Midbrain (tissue), 1 donor: ENCODE measurements at places on chromosomes 7 and 10.

- DNase-seq: no peak
These were observed 450.3 kb downstream of the INHBA start for GRCh38 chr7:41252551-41252950.

DNA sequence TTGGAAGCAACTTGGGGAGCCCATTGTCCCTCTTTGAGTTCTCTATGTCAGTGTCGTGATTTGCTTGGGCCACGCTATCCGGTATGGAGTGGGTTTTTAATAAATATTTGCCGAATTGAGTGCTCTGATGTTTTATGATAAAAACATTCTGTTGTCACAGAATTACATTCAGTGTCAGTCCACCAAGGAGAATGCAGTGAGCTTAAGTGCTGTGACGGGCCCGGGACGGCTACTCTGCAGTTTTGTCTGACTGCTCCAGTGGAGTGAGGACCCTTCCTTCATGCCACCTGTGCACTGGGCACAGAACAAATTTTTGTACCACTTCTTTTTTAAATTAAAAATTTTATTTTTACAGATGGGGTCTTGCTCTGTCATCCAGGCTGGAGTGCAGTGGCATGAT lies 76.0 kb downstream of the CARD11 start:
- DNase-seq: no peak

- DNase-seq: no peak
These were observed 14.8 kb upstream of the WNT16 start for GRCh38 chr7:121313793-121314676.

GRCh38 chr10:76879116-76879913 lies 758.3 kb downstream of the KCNMA1 start:
- no peak for DNase-seq

GRCh38 chr7:3897430-3898372 lies 596.6 kb downstream of the SDK1 start:
- DNase-seq: peak; percentile 23
